ENCODE measurements at places on chromosomes 7 and 10. TPM values are rescaled to one million over a fixed set of nuclear protein-coding genes. Genes with fewer than 3 reads are reported as not detected.
A peak's percentile ranks its signal among the peaks of the same experiment; 100 is the strongest.

DNA sequence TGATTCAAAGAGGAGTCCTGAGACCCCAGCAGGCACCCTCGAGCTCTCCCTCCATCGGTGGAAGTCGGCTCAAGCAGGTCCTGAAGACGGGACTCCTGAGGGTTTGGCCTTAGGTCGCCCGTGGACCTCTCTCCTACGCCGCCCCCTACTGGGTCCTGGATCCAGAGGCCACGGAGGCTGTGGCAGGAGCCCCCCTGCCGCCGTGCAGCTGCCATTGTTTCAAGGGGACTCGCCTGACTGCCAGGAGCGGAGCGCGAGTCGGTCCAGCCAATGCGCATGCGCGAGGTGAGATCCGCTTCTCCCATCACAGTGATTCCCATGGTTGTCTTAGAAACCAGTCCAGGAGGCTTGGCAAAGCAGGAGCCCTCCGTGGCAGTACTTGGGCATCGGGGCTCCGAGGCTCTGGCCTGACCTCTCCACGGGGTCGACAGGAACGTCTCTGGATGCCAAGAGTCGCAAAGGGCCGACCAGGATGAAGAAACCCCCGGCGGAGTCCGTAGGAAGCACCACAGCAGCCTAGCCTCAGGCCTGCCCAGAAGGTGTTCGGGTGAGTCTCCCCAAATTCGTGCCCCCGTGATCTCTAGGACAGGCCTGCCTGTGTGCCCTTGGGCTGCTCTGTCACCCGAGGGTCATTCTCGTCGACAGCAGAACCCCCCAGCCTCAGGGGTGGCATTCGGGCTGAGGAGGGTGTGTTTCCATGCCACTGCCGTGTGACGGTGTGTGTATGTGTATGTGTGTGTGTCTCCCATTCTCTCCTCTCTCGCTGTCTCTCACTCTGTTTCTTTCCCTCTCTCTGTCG lies 322.3 kb downstream of the ZNF716 start:
- no peak for DNase-seq

GRCh38 chr10:61063034-61063433 lies 119.0 kb upstream of the RHOBTB1 start:
- DNase-seq = no peak

Gene GATA3
- total RNA-seq = not detected

Gene WDFY4
- not detected for total RNA-seq

- DNase-seq = peak; percentile 57
These were observed 109.2 kb downstream of the DPY19L1 start for GRCh38 chr7:34928052-34928451.

Gene GRID2IP
- total RNA-seq = not detected

- no peak for DNase-seq
These were observed 504.4 kb downstream of the GALNT17 start for GRCh38 chr7:71636329-71636728.

Gene ZNF425
- total RNA-seq = 2.5 TPM

DNA sequence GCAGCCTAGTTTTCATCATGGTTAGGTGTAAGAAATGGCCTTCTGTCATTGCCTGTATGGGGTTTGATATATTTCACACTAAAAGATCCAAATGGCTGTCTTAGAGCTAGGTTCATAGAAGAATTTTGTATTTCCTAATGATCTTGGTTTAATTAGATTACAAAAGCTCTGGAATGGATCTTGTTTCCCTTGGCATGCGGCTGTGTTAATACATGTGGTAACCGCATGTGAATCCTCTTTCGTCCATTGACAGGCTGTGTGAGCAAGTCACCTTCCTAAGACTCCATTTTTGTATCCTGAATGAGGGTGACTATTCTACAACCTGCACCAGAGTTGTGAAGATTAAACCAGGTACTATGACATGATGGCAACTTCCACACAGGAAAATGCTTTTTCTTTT lies 12.4 kb upstream of the FZD1 start:
- DNase-seq = no peak

DNA sequence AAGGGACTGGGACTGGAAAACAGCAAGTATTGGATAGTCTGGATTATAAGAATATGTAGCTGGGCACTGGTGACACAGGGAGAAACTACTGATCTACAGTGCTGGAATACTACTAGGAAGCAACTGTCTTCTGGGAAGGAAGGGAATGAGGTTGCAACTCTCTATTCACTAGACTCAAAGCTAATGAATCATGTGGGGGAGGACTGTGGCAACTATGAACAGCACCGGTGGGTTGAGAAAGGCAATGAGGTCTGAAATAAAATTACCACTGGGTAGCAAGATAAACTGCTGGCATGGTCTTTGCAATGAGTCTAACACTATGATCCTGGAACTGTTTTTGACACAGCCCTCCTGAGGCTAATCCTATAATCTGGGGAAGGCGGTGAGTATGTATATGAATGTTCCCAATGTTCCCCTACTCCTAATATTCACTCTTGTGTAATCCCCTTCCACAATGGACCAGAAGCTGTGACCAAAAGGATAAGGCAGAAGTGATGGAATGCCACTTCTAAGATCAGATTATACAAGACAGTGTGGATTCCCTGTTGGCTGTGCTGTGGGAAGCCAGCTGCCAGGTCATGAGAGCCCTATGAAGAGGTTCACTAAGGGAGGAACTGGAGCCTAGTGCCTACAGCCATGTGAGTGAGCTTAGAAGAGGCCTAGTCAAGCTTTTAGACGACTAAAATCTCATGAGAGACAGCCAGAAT lies 101.3 kb upstream of the DNAJB12 start:
- DNase-seq = no peak

Data from SJSA1 (cell line).